T-helper 9 cell (primary cell): ENCODE measurements at places on chromosomes 4 and X.

DNA sequence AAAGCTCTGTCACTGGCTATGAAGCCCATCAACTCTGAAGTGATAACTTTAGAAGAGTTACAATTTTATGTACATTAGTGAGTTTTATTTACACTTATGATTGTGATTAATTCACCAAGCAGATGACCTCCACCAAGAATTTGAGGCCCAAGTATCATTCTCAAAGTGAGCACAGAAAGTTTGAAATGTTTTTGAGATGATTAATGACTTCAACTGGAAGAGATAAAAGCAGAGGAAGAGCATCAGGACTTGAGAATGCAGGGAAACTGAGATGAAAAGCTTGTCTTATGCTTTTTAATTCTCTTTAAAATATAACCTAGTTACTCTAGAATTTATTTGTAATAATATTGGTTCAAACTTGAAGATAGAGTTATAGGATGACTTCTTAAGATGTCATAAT lies 112.8 kb upstream of the H2AZ1 start:
- DNase-seq = no peak

GRCh38 chr4:99723612-99724011 lies 66.0 kb upstream of the C4orf54 start:
- DNase-seq = no peak

DNA sequence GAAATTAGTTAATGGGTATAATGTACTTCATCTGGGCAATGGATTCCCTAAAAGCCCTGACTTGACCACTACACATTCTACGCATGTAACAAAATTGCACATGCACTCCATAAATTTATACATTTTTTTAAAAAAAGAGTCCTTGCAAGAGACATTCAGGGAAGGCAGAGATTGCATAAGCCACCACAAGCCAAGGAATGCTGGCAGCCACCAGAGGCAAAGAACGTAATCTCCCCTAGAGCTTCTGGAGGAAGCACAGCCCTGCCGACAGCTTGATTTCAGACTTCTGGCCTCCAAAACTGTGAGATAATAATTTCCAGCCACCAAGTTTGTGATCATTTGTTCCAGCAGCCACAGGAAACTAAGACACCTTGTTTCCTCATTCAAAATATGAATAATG lies 185.6 kb upstream of the GALNT7 start:
- no peak for DNase-seq

GRCh38 chrX:72274526-72274925 lies 2.5 kb downstream of the RPS4X start:
- no peak for DNase-seq

DNA sequence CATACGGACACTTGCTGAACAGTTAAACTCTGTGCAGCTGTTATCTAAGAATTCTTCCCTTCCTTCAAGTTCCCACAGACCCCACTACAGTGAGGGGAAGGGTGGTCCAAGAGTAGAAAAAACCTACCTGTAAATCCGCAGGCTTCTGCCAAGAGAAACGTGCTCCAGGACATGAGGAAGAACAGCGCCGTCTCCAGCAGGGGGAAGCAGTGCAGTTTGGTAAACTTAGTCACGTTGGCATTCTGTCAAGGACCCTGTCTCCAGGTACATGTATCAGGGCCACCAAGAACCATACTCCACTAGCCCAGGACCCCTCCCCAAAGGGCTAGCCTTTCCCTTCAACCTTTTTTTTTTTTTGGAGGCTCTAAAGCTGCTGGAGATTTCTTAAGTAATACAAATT lies 79.9 kb downstream of the CHST7 start:
- no peak for DNase-seq
